ENCODE measurements at places on chromosomes 1 and 21.

DNA sequence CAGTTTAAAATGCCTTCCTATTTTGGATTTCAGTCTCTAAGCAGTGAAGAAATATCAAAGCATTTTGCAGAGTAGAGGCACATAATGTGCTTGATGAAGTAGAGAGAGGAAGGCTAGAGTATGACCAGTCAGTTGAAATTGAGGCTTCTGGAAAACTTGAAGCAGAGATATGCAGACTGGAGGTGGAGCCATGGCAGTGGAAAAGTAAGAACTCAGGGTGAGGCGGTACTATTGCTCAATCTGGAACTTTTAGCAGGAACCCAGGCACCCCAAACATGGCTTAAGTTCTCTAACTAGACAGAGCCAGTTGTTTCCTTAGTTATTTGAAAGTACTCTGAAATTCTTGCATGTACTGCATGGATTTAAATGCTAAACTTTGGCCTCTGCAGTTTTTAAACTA is 288.6 kb downstream of the HHAT start:
- DNase-seq, result no peak

- no peak for DNase-seq
These were observed 64.3 kb downstream of the TMEM53 start for GRCh38 chr1:44609768-44610526.

- DNase-seq, result peak; percentile 35
These were observed 18.0 kb upstream of the ID3 start for GRCh38 chr1:23577056-23578004.

DNA sequence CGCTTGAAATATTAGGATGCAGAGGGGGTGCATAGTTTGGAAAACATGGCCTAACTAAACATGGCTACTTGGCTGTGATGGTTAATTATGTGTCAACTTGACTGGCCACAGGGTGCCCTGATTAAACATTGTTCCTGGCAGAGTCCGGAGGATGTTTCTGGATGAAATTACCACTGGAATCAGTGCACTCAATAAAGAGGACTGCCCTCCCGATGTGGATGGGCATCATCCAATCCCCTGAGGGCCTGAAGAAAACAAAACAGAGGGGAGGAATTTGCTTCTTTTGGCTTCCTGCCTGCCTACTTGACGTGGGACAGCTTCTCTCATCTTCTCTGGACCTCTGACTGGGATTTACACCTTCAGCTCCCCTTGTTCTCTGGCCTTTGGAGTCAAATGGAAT is 79.1 kb upstream of the KCNE2 start:
- DNase-seq, result no peak

- no peak for DNase-seq
These were observed at the start of gene MTMR11 for GRCh38 chr1:149936170-149936991. Gene MTMR11, minus strand, starts transcription at chr1:149936879. Its CDS starts 232 bp downstream, at chr1:149936647.

DNA sequence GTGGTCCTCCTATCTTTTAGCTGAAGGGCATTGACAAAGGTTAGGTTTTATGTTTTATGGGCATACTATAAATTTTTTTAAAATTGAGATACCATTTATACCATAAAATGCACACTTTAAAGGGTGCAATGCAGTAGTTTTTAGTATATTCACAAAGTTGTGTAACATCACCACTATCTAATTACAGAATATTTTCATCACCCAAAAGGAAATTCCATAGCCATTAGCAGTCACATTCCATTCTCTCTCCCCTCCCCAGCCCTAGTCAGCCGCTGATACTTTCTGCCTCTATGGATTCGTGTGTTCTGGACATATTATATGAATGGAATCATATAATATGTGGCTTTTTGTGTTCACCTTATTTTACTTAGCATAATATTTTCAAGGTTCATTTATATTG is 135.8 kb upstream of the B3GALT2 start:
- DNase-seq, result peak; percentile 61

DNA sequence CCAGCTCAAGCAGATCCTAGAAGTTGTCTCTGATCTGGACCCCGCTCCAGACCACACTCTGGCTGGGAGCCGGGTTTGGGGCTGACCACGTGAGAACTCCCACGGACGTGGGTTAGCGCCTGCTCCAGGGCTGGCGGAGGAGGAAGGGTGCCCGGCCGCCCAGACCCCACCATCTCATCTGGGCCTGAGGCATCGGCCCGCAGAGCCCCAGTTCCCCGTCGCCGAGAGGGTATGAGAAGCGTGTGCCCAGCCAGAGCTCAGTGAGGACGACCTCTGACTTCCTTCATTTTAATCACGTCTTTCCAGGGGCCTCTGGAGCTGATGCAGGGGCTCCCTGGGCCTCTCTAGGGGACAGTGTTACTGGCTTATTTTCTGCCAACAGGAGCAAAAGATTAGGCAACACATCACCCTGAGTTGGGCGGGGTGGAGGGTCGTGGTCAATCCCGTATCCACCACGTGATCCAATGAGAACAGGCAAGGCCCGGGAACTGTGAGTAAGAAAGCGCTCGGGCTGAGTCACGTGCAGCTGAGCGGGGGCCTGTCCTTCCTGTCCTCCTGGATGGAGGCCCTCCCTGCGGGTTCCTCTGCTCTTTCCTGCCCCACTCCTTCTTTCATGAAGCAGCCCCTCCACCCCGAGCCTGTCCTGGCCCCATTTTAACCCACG is 81.1 kb downstream of the SIK1 start:
- no peak for DNase-seq

DNA sequence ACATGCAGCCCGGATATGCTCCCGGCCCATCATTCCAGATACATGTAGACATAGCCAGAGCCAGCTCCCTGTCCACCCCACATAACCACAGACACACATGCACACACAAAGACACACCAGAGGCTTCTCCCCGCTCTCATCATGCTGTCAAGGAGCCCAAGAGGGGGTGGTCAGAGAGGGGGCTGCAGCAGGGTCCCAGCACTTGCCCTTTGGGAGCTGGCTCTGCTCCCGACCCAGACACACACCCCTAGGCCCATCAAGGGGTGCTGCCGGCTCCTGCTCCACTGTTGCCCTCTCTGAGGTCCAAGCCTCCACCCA is 2.6 kb downstream of the PTAFR start:
- DNase-seq, result no peak

- no peak for DNase-seq
These were observed 123.9 kb downstream of the GLIS1 start for GRCh38 chr1:53615101-53615500.

DNA sequence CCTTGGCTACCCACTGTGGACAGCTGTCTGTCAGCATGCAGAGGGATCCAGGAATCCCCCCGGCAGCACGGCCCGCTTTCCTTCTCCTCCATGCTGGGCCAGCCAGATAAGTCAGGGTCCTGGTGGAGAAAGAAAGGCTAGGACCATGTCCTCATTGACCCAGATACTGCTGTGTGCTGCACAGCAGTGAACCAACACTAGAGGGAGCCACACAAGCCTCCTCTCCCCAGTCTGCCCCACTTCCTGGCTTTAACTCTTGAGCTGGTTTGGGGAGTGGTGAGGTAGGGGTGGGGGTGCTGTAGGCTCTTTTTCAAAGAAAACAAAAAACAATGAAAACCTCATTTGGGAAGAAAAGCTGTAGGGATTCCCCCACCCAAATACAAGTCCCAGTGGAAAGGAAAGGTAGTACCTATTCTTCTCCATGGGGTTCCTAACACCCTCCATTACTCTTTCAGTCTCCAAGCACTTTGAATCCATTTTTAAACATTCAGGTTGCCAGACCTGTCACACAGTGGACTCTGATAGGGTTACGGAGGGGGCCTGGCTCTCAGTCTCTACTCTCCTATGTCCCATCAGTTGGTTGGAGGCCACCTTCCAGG is 84.9 kb upstream of the CD1D start:
- no peak for DNase-seq

DNA sequence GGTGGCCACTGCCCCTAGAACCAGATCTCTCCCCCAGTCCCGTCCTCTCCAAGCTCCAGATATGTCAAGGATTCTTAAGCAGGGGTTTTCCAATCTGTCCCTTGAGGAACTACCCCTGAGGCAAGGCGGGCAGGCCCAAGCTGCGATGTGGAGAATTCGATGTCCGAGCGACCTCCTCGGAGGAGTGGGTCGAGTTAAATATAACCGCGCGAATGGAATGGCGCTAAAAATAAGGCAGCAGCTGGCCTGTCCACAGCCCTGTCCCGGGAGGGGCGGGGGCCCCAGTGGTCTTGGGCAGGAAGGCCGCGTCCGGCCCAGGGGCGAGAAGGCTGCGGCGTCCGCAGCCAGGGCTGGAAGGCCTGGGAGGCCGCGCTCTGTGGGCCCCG is 5.8 kb upstream of the FOXD3 start:
- no peak for DNase-seq

DNA sequence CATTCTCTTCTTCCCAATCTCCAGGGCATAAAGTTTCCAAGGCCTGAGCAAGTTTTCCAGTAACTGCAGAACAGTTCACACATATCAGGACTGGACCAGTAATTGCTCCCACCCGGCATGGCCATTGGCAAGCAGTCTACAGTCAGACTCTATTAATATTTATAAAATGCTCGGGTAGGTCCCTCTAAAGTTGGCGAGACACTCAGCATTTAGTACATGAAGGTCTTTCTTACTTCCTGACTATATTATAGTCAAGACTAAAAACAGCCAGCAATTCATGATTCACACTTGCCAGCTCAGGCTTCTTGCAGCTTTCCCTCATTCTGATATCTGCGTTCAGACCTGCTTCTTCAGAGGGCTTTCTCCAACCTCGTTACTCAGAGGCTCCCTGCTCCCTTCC is 25.4 kb downstream of the GADD45A start:
- no peak for DNase-seq

DNA sequence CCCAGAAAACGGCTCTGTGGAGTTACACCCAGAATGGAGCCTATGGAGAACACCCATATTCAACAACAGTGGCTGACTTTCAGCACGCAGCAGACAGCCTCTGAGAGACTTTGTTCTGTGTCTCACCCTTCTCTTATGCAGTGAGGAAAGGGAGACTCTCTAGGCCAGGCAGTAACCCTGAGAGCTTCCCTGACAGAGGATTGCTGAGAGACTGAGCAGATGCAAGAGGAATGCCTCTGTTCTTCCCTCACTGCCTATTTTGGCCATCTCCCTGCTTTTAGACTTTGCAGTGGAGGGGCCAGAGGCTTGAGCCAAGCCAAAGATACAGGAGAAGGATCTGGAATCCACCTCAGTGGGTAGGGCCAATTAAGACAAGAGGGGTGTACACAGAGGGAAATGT is 41.8 kb upstream of the SLC16A1 start:
- no peak for DNase-seq

- DNase-seq, result no peak
These were observed 26.4 kb downstream of the NPHS2 start for GRCh38 chr1:179549368-179549700.

- DNase-seq, result peak; percentile 68
These were observed 202.0 kb downstream of the USH2A start for GRCh38 chr1:216221260-216221700.

- DNase-seq, result no peak
These were observed 431 bp downstream of the CLCN6 start for GRCh38 chr1:11806307-11806936.

GRCh38 chr1:83746234-83746633 is 252.7 kb downstream of the TTLL7 start:
- DNase-seq, result no peak

GRCh38 chr1:18819986-18820790 is 39.3 kb downstream of the TAS1R2 start:
- no peak for DNase-seq

DNA sequence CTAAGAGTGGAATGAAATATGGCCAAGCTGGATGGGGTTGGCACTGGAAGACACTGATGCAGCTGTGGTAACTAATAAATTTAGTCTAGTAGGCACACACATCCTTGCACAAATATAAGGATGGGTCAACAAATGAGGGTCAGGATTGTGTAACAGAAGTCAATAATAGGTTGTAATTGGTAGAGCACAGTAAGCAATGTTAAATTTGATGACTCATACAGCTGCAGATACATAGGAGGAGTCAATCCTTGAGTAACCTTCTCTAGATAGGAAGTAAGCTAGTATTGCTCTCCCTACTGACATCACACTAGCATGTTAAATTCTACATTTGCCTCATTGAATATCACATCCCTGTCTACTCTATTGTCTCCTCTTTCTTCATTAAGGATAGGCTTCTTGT is 332.1 kb downstream of the PTPRC start:
- DNase-seq, result no peak

DNA sequence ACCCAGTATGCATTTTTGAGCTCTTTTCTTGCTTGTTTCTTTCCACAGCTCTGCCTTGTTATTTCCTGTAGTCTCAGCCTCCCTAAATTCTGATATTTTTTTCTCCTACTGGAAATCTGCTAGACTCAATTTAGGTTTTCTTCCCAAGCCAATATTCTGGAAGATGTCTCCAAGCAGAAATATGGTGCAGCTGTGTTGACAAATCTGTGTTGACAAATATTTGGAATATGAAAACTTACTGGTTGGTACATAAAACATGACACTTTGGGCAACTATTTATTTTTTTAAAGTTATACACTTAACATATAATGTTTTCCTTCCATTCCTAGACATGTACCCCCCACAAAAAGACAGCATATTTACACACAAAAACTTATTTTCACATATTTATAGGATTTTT is 1048.4 kb downstream of the NCAM2 start:
- no peak for DNase-seq

DNA sequence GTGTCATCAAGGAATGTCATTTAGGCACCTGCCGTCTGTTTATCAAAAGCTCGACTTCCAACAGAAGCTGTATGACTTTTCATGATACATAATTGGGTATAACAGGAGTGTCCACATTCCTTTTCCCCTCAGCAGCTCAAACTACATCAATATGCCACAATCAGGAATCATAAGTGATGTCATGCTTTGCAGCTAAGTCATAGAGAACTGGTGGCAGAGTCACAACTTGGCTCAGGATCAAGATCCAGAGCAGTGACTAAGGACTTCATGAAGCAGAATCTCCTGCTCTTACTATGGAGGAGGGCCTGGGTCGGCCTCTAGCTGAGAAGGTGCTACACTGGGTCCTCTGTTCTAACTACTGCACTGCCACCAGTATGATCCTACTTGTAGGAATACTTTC is 36.5 kb upstream of the AGBL4 start:
- no peak for DNase-seq

GRCh38 chr1:7646981-7647901 is 123.9 kb upstream of the VAMP3 start:
- peak; percentile 28 for DNase-seq

DNA sequence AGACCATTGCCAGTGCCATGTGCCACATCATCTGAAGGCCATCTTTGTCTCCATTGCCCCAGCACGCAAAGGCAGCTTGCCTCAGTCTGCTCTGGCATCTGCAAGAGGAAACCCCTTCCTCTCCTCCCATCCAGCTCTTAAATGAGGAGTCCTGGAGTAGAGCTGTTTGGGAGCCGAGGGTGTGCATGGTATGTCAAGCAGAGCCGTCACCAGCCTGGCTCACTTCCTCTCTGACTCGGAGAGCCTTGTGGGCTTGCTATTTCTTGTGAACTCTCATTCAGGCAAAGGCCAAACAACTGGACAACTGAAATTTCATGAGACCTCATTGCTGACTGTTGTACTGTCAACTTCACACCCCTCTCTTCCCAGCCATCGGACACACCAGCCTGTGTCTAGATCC is 143.9 kb downstream of the SIPA1L2 start:
- no peak for DNase-seq

Data from SW 1271 (cell line).